Small intestine (tissue), 16 donors: ENCODE measurements at places on chromosomes 2 and 18.

DNA sequence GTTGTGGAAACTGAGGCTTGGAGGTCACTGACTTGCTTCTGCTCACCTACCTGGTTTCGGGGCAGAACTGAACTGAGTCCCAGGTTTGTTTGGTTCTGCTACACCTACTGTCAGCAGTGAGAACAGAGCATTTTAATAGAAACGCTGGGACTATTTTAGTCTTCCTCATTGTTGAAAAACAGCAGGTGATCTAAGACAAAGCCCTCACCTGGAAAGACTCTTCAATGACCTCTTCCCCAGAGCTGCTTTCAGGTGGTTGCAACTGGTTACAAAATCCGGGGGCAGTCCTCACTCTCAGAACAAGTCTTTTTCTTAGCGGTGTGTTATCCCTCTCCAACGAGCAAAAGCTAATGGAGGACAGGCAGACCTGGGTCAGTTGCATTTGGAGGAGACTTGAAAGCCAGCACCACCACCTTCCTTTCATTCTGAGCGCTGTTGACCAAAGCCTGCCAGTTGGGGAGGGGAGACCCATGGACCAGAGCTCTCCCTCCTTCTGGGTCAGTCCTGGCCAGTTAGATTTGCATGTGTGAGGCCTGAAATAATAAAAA is 217.0 kb downstream of the NCK2 start:
- DNase-seq, result no peak

DNA sequence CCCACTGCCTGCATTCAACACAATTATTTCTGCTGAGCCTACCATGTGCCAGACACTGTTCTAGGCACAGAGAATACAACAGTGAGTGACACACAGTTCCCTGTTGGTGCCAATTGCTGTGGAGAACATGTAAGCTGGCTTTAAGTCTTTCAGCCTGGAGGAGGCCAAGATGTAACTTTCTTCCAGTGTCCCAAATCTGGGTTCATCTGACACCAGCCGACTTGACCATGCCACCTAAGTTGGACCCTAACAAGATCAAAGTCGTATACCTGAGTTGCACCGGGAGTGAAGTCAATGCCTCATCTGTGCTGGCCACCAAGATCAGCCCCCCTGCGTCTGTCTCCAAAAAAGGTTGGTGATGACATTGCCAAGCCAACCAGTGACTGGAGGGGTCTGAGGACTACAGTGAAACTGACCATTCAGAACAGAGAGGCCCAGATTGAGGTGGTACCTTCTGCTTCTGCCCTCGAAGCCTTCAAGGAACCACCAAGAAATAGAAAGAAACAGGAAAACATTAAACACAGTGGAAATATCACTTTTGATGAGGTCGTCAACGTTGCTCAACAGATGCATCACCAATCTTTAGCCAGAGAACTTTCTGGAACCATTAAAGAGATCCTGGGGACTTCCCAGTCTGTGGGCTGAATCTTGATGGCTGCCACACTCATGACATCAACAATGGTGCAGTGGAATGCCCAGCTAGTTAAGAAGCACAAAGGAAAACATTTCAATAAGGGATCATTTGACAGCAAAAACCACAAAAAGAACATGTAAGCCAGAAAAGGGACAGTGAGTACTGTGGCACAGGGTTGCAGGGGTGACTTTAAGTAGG is 6.3 kb downstream of the TRABD2A start:
- no peak for DNase-seq

DNA sequence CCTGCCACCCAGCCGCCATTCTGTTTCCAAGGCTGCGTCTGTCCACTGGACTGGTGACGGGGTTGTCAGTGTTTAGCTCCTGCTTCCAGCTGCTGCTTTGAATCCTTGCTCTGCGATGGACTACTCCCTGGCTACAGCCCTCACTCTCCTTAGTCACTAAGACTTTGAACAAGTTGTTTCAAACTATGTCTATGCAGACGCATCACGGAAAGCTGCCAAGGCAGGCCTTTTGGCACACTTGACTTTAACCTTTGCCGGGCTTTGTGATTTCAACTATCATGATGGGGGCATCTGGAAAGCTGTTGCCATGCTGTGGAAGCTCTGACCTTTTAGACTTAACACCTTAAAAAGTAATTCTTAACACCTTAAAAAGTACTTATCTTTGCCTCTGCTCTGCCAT is 54.4 kb downstream of the PDE11A start:
- no peak for DNase-seq

DNA sequence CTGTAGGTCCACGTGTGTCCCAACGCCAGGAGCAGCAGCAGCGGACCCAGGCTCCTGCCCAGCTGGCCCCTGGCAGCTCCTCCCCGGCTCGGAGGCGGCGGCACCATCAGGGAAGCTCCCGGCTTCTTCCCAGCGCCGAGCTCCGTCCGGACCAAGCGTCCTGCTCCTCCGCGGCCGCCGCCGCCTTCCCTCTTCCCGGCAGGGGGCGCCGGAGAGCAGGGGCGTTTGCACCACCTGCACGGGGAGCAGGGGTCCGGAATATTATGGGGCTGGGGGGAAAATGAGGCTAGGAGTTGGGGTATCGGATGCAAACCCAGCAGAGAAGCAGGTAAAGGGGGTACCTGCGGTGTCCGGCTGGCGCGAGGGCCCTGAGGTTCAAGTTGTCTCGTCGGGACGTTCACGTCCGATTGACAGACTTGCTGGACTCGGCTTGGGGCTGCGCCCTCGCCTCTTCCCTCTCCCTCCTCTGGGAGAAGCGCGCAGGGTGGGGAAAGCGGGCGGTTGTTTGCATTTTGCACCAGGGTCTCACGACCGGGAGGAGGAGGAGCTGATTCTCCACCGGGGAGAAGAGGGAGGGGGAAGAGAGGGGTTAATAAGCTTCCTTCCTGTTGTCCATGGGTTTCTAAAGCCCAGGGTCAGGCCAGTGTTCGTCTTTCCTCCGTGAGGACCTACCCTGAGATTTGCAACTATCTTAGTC is at the start of gene CCBE1:
Gene CCBE1 (minus strand): TSS at position 188 of the 697 bp plus-strand sequence.
- peak; percentile 60 for DNase-seq

GRCh38 chr2:169822785-169823392 is 1.8 kb downstream of the METTL5 start:
- no peak for DNase-seq

GRCh38 chr2:213237787-213238186 is 46.5 kb upstream of the SPAG16 start:
- no peak for DNase-seq

DNA sequence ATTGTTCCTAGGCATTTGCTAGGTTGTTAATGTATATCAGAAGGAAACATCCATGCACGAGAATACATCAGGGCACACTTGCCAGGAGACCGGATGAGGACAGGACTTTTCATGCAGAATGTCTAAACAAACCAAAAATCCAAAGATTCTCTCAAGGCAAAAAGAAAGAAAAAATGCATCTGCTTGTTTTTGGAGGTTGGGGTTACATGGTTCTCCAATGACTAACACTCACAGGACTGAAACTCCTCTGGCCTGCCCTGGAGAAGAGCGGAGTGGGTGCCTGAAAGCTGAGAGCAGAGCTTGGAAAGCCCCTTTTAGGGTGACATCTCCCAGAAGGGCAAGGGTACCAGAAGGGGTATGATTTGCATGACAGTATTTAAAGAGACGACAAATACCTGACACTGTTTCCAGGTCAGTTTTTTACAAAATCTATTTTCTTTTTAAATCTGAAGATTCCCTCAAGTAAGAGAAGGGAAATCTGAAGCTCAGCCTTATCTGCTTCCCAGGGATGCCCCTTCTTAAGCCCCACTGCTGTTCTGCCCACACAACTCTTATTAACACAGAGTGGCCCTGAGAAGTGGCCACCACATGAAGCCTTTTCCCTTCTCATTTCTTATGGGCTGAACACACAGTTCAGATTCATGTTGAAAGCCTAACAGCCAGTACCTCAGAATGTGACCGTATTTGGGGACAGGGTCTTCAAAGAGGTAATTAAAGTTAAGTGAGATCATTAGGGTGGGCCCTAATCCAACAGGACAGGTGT is 216.4 kb downstream of the STK39 start:
- DNase-seq, result no peak

DNA sequence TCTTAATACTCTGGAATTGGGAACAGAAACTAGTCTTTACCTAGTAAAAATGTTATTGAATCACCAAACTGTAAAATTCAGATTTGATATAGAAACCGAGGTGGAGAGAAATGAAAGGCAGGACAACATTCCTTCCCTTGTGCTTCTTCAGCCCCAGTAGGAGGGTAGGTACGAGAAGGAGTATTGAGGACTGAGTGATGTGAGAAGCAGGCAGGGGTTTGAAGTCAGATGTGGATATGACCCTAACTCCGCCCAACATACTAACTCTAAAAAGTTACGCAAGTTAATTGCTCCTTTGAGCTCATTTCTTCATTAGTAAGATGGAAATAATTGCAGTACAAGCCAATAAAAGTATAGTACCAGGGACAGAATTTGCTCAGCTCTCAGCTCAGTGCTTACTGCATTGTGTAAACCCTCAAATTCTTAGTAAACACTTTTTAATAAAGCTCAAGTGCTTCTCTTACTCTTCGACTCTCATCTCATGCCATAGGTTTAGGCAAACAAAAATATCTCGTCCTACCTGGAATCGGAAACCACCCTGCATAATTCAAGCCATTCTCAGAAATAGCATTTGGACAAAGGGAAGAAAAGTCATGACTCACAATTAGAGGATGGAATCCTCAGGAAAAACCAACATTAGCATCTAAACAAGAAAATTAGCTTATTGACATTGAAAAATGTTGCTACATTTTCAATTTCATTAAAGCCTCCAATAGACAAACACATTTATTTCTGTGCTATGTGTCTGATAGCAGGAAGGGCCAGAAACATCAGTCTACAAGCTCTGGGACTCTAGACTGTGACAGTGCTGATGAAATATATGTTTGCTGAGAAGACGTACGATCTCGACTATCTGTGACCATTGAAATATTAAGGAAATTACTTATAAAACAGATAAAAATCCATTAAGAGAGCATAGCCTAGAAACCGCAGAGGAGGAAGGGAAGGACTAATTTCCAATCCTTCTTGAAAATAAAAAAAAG is 161.3 kb downstream of the HNMT start:
- peak; percentile 2 for DNase-seq

DNA sequence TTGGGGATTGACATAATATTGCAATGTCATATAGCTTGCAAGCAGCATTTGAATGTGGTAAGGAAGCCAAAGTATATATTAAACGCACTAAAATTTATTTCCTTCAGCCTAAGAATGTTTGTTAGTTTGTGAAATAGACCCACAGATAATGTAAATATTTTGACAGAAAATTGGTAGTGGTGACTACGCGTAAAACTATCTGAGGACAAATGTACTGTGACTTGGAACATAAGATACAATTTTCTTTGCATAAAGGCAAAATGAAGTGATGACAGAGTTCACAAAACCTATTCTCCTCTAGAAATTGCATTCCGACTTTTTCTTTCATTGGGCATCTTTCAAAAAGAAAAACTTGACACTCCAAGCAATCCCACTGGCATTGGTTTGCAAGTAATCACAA is 411.1 kb upstream of the LRATD1 start:
- DNase-seq, result no peak

- no peak for DNase-seq
Measured at GRCh38 chr18:76988827-76989646, 143.5 kb downstream of the MBP start.
